ENCODE measurements at places on chromosomes 1 and 21.

GRCh38 chr1:39988618-39989343 is 33.8 kb downstream of the MFSD2A start:
- DNase-seq: no peak

DNA sequence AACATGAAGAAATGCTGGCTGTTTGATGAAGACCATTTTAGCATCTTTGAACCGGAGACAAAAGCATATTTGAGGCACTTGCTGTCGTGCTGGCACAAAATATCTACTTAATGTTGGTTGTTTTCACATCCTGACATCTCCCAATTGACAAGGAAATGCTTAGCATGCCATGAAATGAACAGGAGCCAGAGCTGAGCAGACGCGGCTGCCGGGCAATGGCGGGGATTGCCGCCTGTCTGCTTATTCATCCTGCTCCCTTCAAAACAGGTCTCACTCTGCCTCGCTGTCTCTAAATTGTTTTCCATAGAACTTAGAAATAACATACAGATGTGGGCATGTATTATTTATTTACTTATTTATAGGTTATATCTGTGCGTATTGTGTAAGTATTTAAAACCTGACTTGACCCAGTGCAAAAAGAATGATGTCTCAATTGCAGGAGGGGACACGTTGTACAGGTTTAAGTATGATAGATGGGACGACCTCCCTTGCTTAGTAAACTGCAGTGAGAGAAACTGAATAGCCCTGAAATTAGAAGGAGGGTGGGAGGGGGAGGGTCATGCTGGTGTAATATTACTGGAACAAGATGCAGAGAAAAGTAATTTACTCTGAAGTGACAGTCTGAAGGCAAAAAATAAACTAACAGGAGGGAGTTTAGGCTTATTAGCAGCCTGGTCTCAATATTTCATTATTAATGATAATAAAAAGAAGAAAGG is 590.4 kb upstream of the PLXNA2 start:
- no peak for DNase-seq

DNA sequence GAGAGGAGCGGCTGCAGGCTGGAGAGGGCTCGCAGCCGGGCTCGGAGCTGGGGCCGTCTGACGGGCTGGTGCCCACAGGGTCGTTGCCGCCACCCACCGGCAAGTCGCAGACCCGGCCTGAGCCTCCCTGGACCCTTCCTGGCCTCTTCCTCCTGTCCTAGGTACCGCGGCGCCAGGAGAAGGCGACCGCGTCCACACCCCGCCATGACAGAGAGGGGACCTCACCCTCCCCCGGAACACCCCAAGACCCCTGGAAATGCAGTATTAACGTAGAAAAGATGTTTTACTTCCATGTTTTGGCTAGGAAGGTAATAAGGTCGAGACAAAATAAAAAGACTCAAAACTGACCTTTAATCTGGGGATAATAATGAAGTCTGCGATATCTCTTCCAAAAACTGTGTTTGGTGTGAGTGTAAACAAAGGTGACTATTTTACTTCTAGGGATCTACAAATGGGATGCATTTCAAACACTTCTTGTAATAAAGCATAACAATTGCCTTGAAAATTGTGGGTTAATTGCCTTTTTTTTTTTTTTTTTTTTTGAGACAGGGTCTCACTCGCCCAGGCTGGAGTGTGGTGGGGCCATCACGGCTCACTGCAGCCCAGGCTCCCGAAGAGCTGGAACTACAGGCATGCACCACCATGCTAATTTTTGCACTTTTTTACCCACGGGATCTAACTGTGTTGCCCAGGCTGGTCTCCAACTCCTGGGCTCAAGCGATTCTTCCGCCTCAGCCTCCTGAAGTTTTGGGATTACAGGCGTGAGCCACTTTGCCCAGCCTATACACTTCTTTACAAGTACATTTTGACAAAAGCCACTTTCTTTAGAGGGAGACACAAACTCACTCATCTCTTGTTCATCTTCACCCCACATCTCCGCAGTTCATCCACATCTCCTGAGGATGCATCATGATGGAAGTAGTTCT is 838 bp upstream of the RSRP1 start:
- DNase-seq: no peak

DNA sequence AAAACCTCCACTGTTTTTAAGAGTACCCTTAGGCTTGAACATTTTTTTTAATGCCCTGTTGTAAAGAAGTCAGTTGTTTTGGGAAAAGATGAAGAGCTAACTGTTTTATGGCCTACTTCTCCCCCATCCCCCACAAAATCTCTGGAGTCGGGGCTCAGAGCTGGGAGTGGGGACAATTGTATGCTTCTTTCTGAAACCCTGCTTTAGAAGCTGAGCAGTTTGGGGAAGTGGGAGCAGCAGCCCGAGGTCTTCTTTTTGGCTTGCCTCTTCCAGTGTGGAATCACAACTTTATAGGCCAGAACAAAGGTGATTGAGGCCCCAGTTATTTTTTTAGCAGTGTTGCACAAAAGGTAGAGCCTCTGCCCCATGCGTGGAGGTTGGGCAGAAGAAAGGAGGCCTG is 25.2 kb downstream of the PPP2R5A start:
- DNase-seq: no peak

DNA sequence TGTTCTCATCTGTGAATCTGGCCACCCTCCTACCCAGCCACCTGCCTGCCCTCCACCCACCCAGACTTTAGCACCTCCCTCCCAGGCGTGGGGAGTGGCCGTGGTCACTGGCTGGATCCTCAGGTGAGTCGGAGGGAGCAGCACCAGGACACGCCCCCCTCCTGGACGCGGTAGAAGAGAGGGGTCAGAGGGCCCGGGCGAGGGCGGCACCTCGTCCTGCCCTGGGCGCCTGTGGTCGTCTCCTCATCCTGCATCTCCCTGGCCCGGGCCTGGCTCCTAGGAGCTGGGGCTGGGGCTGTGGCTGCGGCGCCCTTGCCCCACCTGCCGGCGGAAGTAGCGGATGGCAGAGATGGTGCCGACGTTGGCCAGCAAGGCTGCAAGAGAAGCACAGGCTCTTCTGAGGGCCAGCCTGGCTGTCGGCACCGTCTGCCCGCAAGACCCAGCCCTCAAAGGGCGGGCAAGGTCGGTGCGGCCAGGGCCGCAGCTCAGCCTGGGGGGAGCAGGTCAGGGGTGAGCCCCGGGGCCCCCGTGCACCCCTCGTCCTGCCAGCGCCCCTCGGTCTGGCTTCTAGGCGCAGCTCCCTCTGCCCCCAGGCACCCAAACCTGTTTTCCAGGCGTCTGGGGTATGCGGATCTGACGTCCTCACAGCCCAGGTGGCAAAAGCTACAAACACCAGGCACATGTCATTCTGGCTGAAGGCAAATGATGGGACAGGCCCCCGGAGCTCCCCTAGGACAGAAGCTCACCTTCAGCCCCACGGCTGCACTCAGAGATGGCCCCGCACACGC is 5.8 kb downstream of the PERM1 start:
- no peak for DNase-seq

DNA sequence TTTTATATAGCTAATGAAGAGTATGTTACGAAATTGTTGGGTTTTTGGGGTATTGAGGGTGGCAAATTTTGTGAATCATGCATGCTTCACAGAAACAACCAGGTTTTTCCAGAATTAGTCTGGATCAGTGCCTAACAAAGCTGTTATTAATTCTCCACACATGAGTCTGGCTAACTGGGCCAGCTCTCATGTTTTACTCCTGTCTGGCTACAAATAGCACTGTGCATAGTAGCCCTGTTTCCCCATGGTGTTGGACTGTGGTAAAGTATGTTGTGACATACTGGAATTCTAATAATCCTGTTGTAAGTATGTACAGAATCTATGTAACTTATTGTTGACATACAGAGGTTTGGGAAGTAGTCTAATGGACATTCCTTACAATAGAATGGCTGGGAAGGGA is 35.8 kb downstream of the S100B start:
- no peak for DNase-seq

- no peak for DNase-seq
These were observed 3.2 kb upstream of the SAMD13 start for GRCh38 chr1:84298328-84298683.

GRCh38 chr1:206872139-206872538 is 6.7 kb downstream of the IL20 start:
- no peak for DNase-seq

DNA sequence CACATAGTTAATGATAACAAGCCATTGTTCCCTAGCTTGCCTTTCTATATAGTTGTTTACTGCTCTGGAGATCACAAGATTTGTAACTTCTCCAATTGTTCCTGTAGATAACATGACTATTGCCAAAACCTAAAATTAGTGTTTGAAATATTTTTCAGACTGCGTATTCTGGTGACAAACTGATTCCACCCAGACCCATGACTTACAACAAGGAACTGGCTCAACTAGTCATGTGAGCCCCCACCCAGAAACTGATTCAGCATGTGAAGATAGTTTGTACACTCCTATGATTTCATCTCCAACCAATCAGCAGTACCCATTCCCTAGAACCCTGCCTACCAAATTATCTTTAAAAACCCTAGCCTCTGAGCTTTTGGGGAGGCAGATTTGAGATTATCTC is 131.4 kb upstream of the BCL9 start:
- DNase-seq: no peak

DNA sequence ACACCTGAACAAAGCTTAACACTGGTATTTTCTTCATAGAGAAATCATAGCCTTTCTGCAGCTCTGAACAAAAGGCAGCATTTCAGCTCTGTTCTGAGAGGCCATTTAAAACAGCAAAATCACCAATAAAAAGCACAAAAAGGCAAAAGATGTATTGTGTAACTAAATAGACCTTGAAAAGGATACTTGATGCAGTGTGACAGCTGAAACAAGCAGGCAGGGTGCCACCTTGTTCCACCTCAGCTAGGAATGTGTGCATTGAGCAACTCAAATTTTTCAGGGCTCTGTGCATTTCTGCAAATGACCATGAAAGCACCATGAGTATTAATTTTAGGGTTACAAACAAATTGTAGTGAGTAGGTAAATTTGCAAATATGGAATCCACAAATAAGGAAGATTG is 65.8 kb downstream of the RHOU start:
- DNase-seq: no peak

DNA sequence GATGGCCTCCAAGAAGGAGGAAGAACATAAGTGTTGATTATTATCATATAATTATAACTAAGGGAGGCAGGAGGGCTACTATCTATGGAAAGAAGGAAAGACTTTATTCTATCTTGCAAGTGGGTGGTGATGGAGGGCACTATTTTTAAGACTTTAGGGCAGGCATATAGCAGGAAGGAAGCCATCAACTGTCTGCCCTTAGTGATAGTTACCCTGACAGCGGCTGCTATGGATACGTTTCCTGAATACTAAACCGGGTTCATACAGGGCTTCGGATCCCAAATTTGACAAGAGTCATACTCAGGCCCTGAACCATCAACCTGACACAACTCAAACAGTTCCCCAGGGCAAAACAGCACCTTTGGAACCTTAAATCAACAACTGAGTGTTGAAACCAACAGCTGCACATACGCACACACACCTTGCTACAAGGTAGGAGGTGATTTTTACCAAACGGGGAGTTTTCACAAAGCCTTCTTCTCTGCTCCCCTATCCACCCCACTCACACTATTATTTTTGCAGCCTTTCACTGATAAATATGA is 397.2 kb downstream of the OMA1 start:
- DNase-seq: no peak

DNA sequence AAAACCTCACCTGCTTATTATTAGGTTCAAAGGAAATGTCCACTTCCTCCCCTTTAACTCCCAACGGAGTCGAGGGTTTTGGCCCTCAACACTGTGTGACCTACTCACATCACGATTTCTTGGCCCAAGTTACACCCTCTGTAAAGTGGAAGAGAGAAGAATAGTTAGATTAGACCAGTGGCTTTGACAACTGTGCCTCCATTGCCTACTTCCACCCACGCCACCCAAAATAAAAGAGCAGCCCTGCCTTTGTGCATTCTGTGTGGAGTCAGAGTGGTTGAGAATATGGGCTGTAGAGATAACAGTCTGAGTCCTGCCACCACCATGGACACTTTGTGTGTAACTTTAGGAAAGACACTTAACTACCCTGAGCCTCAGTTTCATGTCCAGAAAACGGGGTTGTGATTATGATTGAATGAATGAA is 4.1 kb upstream of the HDGF start:
- no peak for DNase-seq

GRCh38 chr1:213692321-213692720 is 295.5 kb upstream of the PROX1 start:
- no peak for DNase-seq

DNA sequence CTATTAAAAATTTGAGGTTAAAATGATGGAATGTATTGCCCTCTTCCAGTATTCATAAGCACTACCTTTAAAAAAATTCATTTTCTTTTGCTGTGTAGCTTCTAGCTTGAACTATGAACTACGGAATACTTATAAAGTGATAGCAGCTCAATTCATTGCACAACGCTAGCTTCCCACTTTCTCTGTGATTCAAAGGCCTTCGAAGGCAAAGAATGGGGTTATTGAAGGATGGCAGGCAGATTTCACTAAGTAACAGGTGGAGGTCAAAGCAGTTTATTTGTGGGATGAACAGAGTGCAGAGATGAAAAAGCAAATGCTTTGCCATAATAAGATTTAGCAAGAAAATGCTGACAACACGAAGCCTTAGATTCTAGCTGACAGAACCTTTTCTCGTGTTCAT is 290.6 kb downstream of the NFIA start:
- no peak for DNase-seq

DNA sequence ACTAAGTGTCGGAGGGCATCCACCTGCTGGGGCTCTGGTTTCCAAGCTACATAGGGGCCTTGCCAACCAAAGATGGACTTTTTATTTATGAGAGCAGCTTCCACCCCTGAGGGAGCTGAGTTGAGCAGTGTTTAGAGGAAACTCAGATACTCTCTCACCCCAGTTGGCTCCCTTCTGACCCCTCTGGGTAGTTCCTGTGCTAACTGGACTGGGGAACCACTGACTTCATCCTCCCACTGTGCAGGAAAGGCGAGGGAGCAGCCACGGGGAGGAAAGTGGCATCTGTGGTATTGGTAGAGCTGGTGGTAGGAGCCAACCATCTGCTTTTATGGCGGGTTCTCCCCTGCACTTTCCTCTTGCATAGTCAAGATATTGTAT is 70.4 kb downstream of the MPZL1 start:
- no peak for DNase-seq

- DNase-seq: no peak
These were observed 1242.4 kb upstream of the ADGRL4 start for GRCh38 chr1:80248886-80249285.

DNA sequence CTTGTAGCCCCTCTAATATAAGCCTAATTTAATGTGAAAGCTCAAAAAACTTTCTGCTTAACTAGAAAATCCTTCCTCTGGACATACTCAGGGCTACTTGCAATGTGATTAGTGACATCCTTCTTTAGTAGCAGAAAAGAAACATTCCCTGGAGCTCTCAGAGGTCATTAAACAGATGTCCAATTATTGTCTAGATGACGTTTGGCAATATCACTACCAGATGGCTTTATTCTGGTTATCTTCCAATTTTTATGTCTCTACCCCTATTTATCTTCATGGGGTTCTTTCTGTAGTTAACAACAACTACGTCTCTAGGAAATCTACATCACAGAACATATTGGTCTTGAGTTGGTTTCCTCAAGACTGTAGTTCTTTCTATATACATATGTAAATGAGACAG is 44.2 kb downstream of the CTH start:
- DNase-seq: no peak

DNA sequence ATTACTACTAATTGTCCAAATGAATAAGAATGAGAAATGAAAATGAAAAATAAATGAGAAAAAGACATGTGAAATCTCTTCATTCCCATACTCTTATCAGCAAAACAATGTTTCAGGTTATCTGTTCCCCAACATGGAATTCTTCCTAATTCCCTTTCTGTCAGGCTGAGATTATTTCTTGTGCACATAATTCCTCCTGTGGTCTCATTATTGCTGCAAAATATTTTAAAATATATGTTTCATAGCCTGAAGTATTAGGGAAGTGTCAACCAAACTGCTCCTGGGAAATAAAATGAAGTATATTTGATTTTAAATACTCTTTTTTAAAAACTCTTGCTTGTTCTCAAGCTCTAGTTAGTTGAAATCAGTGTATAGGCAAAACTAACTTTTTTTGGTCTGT is 314.9 kb downstream of the USP25 start:
- no peak for DNase-seq

All from C1 segment of cervical spinal cord (tissue), 14 donors.